ENCODE measurements at places on chromosomes 11 and 22. TPM values are rescaled to one million over a fixed set of nuclear protein-coding genes. Genes with fewer than 3 reads are reported as not detected.

DNA sequence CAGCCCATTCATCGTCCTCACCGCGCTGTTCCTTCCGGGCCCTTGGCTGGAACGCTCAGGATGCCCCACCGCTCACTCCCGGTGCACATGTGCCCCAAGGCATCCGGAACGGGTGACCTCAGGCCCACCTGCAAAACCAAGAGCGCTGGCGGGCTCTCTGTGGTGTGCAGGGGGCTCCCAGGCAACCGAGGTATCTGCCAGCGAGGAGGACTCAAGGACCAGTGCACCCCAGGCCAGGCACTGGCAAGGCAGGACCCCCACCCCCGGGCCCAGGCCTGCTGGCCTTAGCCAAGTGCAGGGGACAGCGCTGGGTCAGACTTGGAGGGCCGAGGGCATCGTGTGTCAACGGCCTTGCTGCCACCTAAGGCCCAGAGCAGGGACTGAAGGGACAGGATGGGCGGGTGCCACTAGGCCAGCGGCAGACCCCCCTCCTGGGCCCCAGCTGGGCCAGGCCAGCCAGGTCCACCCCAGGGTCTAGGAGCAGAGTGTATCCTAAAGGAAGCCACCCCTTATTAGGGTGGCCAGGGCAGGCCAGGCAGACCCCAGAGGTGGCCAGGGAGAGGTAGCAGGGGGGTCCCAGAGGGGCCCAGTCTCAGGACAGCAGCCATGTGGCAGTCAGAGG, 8.5 kb downstream of the TNNT3 start:
- no peak for DNase-seq

The SERPINH1 gene
- 351 TPM for polyA plus RNA-seq

The TPBGL gene
- 0.42 TPM for polyA plus RNA-seq

The ELMOD1 gene
- polyA plus RNA-seq: 3.3 TPM

- DNase-seq: no peak
These were observed 7.8 kb downstream of the PIK3IP1 start for GRCh38 chr22:31284281-31285155.

DNA sequence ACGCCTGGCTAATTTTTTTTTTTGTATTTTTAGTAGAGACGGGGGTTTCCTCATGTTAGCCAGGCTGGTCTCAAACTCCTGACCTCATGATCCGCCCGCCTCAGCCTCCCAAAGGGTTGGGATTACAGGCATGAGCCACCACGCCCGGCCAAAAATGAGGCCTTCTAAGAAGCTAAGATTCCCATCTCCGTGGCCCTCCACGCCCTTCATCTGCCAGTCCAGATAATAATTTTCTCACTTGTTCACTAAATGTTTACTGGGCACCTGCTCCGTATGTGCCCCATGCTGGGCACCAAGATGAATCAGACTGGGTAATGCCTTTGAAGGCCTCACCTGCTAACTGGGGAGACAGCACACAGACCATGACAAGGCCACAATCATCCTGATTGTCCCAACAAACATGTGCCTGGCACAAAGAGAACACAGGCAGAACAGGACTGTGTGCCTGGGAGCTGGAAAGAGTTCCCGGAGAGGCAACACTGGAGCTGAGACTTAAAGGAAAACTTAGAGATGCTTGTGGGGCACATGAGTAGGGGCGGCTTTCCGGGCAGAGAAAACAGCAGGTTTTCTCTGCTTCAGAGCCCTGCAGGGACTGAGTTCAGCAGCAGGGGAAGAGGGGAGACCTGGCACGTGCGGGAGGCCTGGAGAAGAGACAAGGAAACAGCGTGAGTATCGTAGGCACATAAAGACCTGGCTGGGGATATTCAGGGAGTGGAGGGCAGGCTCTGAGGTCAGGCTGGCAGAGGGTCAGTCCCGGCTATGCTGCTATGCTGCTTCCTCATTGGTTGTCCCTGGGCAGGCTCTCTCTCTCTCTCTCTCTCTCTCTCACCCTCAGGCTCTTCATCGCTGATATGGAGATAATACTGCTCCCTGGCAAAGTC, 2.4 kb downstream of the KIAA0930 start:
- DNase-seq: no peak

DNA sequence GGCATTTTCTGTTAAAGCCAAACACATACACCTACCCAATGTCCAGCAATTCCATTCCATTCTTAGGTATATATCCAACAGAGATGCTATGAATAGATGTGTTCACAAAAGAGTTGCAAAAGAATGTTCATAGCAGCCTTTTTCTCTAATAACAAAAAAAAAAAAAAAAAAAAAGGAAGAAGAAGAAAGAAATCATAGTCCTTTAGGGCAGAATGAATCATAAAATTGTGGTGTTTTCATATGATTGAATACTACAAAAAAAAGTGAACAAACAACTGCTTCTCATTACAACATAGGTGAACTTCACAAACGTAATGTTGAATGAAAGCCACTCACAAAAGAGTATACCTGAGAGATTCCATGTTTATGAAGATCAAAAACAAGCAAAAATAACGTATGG, 66.8 kb upstream of the GRK3 start:
- no peak for DNase-seq

DNA sequence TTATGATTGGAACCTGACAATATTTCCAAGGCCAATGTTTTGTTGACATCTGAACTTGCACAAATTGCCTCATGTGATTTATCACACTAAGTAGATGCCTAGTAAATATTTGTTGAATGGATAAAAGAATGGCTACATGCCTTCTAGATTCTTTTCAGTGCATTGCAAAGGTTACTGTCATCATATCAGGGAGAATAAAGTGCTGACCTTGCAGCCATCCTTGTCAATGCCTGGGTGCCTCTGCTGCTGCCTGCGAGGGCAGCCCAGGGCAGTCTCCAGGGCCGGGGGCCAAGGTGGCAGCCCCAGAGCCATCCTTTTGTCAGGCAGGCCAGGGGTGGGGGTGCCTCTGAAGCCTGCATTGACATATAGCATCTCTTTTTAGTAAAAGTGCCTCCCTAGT, 325.6 kb upstream of the MTNR1B start:
- no peak for DNase-seq

The FAM227A gene
- polyA plus RNA-seq: 0.38 TPM

- no peak for DNase-seq
These were observed 46.9 kb downstream of the MICAL2 start for GRCh38 chr11:12157241-12157661.

GRCh38 chr22:16955678-16956210, 52.3 kb downstream of the GAB4 start:
- DNase-seq: no peak

GRCh38 chr11:75802913-75803820, 11.8 kb upstream of the UVRAG start:
- DNase-seq: peak; percentile 51

DNA sequence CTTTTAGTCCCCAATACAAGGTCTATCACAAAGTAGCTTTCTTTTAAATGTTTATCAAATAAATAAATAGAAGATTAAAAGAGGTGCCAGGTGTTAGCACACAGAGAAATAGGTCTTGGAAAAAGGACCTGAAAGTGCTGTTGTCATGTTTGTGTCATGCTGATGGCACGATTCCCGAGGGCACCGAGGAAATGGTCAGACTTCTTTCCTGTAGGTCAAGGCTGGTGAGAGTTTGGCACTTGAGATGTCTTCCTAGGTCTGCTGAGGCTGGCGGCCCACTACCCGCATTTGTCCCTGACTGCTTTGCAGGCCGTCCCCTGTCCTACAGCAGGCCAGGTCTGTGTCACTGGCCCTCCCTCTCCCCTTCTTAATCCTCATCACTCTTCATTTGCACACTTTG, 112.1 kb downstream of the ATXN10 start:
- DNase-seq: no peak

DNA sequence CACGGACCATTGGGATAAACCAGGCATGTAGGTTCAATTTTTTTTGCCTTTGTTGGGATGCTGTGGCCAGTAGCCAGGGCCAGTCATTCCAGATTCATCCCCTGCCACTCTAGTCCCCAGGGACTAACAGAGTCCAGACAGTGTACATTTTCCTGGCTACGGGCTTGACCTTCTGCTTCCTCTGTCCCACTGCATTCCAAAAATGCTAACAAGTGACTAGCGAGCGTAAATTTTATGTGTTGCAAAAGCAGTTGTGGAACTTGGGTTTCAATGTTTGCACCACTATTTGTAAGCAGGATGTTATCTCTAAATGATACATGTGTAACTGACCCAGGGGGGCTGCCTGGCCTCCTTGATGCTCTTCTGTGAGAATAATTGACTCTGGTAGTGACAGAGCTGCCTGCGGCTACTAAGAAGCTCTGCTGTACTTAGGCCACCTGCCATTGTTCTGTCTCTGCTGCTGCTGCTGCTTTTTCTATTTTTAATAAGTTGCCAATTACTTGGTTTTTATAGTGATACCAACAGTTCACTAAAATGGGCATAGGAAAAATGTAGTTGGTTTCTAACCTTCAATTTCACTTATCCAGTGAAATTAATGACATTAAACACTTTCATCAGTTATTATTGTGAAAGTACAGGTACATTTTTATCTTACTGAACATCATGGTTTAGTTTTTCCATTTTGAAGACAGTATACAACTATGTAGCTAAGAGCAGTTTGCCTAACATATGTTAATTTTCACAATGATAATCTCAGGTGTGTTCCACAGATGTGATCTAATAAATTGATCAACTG, 26.8 kb downstream of the TNRC6B start:
- peak; percentile 62 for DNase-seq

The LINC01488 gene
- polyA plus RNA-seq: 0.19 TPM

The ART1 gene
- 4.7 TPM for polyA plus RNA-seq

DNA sequence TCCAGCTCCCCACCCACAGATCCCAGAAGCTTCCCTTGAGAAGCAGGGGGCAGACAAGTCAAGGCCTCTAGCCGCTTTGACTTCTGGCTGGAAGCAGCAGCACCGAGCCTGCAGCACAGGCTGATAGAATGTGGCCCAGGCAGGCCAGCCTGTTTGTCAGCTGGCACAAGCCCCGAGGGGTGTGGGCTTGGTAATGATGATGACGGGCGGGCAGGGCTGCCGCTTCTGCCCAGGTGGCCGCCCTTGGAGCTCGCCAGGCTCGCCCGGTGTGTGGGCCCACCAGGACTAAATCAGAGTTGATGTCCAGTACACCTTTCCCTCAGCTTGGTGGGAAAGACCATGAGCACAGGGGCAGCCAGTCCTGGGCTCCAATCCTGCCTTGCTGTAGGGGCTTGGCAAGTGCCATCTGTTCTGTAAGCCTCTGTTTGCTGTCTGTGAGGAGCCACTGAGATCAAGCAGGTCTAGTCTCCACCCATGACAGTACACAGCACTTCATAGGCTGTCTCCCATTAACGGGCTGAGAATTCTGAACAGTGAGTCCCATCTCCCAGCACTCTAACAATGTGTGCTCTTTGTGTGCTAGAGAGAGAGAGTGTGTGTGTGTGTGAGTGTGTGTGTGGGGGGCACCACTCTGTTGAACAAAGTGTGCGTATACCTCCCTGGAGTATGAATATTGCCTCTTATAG, 26.8 kb downstream of the MICAL2 start:
- DNase-seq: peak; percentile 26

The TCIRG1 gene
- 18.6 TPM for polyA plus RNA-seq

- DNase-seq: peak; percentile 34
These were observed 2.5 kb downstream of the TCN2 start for GRCh38 chr22:30609260-30610185.

Data from muscle of back (tissue), 13 donors.